Smooth muscle cell of the pulmonary artery (primary cell): ENCODE measurements at places on chromosomes 7 and 10. TPM values are rescaled to one million over a fixed set of nuclear protein-coding genes. Genes with fewer than 3 reads are reported as not detected.

The NT5C3A gene
- 9.5 and 10.0 TPM in 2 replicates for total RNA-seq

The IFIT2 gene
- total RNA-seq = 3.9 and 9.5 TPM in 2 replicates

The ASCC1 gene
- total RNA-seq = 27.3 and 29.1 TPM in 2 replicates

The SFRP4 gene
- total RNA-seq = 72.7 and 95.2 TPM in 2 replicates

The GPNMB gene
- 205 and 214 TPM in 2 replicates for total RNA-seq

The AZGP1 gene
- not detected in 2 replicates for total RNA-seq

The INSIG1 gene
- total RNA-seq = 74.2 and 82.3 TPM in 2 replicates
